ENCODE measurements at places on chromosomes 12 and 14. TPM values are rescaled to one million over a fixed set of nuclear protein-coding genes. Genes with fewer than 3 reads are reported as not detected.

DNA sequence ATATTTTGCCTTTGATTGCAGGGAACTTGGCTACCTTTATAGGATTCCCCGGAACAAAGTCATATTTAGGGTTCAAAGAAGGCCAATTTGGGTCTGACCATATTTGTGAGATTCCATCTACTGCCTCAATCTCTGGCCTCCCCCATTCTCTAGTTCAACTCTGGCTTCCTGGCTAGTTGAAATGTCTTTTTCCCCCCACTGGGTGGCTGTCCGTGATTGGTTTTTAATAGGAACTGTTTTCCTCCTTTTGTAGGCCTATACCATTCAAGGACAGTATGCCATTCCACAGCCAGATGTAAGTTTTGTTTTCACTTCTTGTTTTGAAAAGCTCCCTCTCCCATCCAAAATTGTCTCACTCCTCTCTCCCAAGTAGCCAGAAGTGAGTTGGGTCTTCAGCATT is 13.8 kb downstream of the PCBP2 start:
- H3K27me3 ChIP-seq: no peaks in the 10 kb centered on the region
- H3K36me3 ChIP-seq: peaks cover 96% of the 10 kb centered on the region
- H3K27ac ChIP-seq: no peak overlapping the region
- H3K4me1 ChIP-seq: peaks cover 26% of the 10 kb centered on the region
- H3K4me3 ChIP-seq: no peak overlapping the region

DNA sequence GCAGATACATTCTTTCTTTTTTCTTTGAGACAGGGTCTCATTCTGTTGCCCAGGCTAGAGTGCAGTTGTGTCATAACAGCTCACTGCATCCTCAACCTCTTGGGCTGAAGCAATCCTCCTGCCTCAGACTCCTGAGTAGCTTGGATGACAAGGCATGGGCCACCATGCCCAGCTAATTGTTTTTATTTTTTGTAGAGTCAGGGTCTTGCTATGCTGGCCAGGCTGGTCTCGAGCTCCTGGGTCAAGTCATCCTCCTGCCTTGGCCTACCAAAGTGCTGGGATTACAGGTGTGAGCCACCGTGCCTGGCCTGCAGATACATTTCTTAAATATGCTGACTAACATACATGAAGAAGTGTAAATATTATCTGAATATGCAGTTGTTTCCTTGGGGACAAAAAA is 115.8 kb downstream of the HECTD4 start:
- H3K27ac ChIP-seq: no peak overlapping the region
- peaks cover 4% of the 10 kb centered on the region for H3K4me1 ChIP-seq
- H3K36me3 ChIP-seq: peaks cover 11% of the 10 kb centered on the region
- H3K27me3 ChIP-seq: no peaks in the 10 kb centered on the region
- no peak for DNase-seq

Gene BEGAIN
- 1.3 TPM for total RNA-seq

Gene PROX2
- total RNA-seq: 0.04 TPM

DNA sequence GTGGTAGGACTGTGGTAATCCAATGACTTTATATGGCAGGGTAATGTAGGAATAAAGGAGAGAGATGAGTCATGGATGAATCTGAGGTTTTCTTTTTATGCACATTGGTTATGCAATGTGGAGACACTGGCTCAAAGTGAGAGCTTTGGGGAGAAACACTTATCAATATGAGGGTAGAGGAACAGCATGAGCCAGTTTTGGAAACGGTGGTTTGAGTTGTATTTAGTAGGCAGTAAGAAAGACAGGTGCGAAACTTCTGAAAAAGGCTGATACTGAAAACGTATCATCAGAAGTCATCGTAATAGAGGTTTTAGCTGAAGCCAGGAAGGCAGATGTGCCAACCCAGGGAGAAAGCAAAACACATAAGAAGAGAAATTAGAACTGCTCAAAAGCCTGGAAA is 854.8 kb upstream of the SEL1L start:
- no peaks in the 10 kb centered on the region for H3K36me3 ChIP-seq
- DNase-seq: no peak
- H3K4me3 ChIP-seq: no peak overlapping the region

Gene NEUROD4
- not detected for total RNA-seq

Gene PAPLN
- 9.3 TPM for total RNA-seq

DNA sequence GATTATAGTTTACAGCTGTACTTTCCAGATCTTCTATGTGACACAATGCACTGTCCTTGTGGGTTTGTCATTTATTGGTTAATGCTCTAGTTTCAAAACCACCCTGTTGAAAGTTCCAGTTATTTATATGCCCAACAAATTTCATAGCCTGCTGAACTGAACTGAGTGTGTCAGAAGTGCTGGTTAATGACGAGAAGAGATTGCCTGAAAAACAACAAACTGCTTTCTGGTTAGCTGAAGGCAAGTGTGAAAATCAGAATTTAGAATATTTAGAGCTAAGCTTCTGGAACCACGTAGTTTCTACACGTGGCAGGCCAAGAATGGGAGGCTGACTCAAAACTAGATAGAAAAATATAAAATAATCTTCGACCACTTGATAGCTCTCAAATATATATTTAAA is 19.1 kb upstream of the RIN3 start:
- H3K36me3 ChIP-seq: no peaks in the 10 kb centered on the region
- no peaks in the 10 kb centered on the region for H3K27me3 ChIP-seq
- peaks cover 12% of the 10 kb centered on the region for H3K4me1 ChIP-seq

Gene CMA1
- not detected for total RNA-seq

- no peak for DNase-seq
- 0 out of 2 replicates have a peak, but pooled peaks cover 3% of the 10 kb centered on the region for H3K36me3 ChIP-seq
- no peak overlapping the region for H3K4me3 ChIP-seq
- H3K27me3 ChIP-seq: no peaks in the 10 kb centered on the region
These were observed 35.5 kb upstream of the SFSWAP start for GRCh38 chr12:131675126-131676080.

- H3K36me3 ChIP-seq: peaks cover 54% of the 10 kb centered on the region
- no peak overlapping the region for H3K27ac ChIP-seq
These were observed 14.3 kb downstream of the NECAP1 start for GRCh38 chr12:8096281-8096915.

DNA sequence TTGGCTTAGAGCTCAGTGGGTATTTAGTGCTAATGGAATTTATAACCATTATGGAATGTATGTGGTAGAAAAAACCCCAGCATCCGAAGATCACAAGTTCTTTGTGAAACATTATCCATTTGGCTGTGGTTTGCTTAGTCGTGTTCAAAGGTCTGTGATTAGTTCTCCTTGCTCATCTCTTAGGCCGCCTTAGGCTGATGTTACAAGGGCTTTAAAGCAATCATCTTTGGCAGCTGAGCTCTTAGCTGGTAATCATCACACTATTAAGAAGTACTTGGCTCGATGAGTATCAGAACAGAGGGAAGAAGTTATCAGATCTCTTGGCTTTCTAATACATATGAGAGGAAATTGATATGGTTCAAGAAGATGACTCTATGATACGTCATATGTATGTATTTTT is 124.1 kb upstream of the E2F7 start:
- no peaks in the 10 kb centered on the region for H3K36me3 ChIP-seq
- no peak overlapping the region for H3K27ac ChIP-seq
- no peak for DNase-seq

DNA sequence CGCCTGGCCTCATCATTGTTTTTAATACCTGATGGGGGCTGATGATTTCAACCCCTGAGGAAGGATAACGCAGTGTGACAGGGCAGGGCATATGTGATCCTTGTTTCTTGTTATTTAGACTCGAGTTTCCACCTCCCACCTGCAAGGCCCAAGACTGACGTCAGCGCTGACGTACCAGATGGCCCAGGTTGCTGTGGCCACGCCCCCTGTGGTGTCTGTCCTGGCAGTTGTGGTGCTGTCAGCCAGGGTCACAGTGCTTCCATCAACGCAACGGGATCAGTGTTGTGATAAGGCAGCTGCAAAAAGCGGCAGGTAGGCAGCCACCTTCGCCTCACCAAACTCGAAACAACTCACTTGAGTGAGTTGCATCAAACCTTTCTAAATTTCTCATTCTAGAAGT is 18.4 kb downstream of the DDX51 start:
- no peaks in the 10 kb centered on the region for H3K4me1 ChIP-seq
- no peak overlapping the region for H3K4me3 ChIP-seq
- H3K27me3 ChIP-seq: peaks cover 20% of the 10 kb centered on the region
- H3K27ac ChIP-seq: no peak overlapping the region

All from WTC11 (cell line).